CD4-positive, alpha-beta T cell treated with Interleukin-4 for 1 hour (primary cell): ENCODE measurements at places on chromosomes 2 and 18.

DNA sequence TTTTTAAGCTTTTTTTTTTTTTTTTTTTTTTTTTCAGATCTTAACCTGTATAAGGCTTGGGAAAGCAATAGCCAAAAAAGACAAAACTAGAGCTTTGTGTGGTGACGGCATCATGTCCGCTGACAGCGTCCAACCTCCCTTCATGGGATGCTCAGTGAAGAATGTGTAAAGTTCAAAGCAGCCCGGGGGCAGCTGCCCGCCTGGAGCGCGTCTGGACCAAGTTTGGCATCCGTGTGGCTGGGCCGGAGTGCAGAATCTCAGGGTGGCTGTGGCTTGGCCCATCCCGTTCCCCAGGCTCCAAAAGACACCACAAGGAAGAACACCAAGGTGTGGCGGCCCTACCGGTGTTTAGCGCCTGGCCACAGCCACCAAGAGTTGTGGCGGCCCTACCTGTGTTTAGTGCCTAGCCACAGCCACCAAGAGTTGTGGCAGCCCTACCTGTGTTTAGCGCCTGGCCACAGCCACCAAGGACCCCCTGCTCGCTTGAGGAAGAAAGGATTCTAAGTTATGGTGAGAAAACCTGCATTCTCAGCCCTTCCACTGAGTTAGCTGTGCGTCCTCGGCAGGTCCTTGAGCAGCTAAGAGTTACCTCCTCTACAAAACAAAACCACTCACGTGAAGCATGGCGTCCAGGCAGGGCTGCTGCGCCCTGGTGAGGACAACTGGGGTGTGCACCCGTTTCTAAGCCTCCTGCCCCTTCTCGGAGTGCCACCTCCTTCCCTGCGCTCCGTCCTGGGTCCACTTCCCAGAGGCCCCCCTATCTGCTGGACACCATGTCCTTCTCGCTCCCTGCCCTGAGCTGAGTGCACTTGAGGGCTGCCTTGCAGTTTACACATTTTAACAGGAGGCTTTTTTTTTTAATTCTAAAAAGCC lies 103.6 kb upstream of the SALL3 start:
- no peak for DNase-seq

GRCh38 chr2:54455131-54455562 lies 980 bp upstream of the SPTBN1 start:
- DNase-seq, result no peak

- DNase-seq, result no peak
Measured at GRCh38 chr2:119068154-119068725, 90.3 kb downstream of the C1QL2 start.

DNA sequence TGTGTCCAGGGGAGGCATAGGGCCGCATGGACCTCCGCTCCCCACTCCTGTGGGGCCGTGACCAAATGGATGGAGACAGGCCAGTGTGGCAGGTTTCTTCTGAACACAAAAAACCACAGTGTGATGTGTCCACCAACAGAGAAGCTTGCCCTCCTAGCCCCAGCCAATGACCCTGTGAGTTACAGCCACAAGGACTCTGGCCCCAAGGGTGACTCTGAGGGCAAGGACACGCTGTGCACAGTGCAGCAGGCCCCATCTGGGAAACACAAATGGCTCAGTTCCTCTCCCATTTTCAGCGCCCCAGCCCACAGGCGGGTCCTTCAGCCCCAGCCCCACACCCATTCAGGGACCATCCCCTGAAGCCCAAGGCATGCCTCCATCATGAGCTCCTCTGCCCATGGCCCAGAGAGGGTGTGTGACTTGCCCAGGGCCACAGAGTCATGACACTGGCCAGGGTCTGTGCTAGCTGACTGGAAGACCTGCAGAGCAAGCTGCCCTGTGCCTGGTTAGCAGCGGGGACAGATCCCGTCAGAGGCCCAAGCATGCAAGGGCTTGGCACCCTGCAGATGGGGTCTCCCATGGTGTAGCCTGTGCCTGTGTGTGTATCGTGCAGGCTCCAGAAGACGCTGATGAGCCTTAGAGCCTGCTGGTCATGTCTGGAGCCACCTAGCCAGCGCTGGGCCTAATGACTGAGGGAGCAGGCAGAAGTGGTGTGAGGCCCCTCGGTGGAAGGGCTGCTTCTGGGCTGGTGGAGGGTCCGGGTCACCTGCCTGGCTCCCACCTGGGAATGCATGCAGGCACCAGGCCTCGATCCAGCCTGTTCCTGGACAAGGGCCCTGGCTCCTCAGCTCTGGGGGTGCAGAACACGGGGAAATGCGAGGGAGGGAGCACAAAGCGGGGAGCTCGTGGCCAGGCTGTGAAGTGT lies 47.7 kb downstream of the HS6ST1 start:
- DNase-seq, result no peak

DNA sequence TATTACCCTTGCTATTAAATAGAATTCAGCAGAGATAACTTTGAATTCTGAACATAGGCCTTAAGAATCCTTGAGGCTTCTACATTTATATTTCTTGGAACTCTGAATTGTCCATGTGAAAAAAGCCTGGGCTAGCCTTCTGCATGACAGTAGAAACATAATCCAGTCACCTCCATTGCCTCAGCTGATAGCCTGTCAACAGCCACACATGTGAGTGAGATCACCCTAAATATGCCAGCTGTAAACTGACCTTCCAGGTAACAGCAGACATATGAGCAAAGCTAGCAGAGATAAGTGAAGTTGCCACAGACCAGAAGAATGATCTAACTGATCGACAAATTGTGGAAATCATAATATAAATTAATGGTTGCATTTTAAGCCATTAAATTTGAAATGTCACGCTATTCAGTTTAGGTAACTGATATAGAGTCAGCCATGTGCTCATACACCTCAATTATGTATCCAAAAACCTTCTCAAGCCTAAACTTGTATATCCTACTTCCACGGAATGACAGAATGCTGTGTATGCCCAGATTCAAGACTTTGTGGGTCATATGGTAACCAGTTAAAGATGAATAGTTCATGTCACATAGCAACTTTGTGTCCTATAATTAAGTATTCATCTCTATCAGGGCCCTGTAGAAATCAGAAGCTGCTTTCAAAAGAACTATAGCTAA lies 48.1 kb upstream of the SETBP1 start:
- no peak for DNase-seq

- no peak for DNase-seq
Measured at GRCh38 chr2:120246546-120247300, 5.9 kb upstream of the RALB start.

GRCh38 chr2:182860858-182861257 lies 5.6 kb downstream of the FRZB start:
- no peak for DNase-seq

DNA sequence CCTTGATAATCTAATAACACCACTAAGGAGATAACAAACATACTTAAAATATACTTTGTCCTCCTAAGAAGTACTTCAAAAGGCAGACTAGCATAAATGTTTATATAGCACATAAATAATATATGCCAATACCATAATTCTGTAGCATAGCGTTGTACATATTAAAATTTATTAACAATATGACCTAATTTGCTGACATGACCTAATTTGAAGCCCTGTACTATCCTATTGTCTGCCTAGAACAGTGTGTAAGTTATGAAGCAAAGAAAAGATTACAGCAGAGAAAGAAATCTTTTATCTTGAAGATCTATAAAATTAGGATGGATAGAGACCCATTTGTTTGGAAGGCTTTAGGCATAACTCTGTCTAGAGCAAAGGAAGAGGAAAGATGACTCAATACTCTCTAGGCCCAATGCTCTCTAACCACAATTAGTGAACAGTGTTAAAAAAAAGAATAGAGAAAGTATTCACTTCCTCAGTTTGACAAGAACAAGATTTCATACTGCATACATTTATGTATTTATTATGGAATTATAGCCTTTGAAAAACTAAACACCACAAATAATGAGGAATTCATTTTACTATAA lies 231.3 kb downstream of the ZRANB3 start:
- DNase-seq, result no peak

- DNase-seq, result no peak
Measured at GRCh38 chr2:230998882-230999281, 3.0 kb downstream of the SPATA3 start.

- no peak for DNase-seq
Measured at GRCh38 chr2:201466050-201466675, 14.6 kb downstream of the STRADB start.

DNA sequence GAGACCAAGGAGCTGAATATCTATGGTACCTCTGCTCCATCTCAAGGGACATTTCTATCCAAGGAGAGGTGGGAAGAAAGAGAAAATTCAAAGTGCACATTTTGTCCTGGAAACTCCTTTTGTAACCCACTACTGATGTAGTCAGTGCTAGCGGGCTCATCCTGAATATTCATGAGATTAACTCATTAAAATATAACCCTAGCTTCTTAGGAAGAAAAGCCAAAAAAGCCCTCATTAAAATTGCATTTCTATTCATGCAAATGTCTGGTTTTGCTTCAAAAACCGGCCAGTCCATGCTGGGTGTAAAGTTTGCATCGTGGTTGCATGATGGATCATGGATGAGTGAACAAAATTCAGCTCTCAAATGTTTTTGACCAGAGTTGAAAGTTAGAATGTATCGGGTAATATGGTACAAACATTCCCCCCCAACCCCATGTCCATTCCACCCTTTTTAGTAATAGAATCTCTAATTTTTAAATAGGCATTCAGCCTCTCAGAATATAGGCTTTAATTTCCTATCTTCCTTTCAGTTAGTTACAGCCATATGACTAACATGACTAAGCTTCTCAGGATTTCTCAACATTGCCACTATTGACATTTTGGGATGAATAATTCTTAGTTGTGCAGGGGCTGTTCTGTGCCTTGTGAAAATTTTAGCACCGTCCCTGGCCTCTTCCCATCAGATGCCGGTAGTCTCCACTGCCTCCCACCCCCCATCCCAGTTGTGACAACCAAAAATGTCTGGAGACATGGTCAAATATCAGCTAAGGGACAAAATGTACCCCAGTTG lies 104.2 kb upstream of the RND3 start:
- no peak for DNase-seq

DNA sequence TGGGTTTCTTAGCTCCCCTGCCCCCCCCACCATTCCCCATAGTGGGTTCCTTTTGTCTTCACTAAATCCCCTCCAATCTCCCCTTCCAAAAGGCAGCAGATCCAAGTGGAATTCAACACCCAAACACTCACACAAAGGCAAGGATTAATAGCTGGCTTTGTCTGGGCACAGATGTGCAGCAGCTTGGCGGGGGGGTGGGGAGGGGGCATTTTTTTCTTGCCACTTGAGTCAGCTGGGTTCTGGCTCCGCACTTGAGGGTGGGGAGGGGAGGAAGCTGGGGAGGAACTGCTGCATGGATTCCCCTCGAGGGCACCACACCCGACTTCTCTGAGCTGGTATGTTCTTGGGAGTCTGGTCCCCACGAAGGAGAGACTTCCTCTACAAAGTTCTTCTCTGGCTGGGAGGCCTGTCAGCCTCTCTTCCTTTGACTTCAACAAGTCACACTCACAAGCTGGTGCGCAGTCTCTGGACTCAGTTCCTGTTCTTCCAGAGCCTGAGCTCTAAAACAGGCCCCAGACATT lies 36.0 kb downstream of the SERTAD2 start:
- no peak for DNase-seq

DNA sequence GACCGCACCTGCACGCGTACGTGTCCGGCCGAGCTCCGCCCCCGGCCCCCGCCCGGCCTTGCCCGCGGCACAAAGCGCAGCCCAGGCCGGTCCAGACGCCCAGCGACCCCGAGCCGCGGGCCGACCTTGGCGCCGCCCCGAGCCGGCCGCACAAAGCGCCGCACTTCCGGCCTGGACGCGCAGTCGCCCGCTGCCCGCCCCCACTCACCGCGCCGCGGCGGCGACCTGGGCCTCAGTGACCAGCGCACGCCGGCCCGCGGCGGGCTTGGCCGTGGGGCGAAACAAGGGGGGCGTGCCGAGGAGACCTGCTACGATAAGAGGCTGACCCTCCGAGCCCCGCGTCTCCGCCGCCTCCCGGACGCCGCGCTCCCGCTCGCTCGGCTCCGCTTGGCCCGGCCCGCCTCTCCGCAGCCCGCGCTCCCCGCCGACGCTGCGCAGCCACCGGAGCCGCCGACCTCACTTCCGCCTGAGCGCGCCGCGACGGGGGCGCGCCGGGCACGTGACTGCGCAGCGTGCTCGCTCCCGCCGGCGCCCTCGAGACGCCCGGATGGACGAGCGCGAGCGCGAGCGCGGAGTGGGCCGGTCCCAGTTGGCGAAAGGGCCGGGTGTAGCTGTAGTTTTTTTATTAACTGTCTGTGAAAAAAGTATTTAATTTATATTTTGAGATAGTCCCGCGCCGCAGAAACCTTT lies at the start of gene FAM168B:
Gene FAM168B, minus strand, starts transcription at position 455 of the 690 bp plus-strand sequence. CDS start 10,814 bp downstream, outside the sequence.
- DNase-seq, result peak; percentile 89

- no peak for DNase-seq
Measured at GRCh38 chr2:11710210-11710609, 36.2 kb upstream of the LPIN1 start.

- DNase-seq, result no peak
Measured at GRCh38 chr2:74328573-74328972, 14.6 kb downstream of the SLC4A5 start.

- DNase-seq, result no peak
Measured at GRCh38 chr2:45840481-45840880, 189.0 kb downstream of the PRKCE start.

GRCh38 chr18:73099759-73100158 lies 232.0 kb upstream of the NETO1 start:
- no peak for DNase-seq

DNA sequence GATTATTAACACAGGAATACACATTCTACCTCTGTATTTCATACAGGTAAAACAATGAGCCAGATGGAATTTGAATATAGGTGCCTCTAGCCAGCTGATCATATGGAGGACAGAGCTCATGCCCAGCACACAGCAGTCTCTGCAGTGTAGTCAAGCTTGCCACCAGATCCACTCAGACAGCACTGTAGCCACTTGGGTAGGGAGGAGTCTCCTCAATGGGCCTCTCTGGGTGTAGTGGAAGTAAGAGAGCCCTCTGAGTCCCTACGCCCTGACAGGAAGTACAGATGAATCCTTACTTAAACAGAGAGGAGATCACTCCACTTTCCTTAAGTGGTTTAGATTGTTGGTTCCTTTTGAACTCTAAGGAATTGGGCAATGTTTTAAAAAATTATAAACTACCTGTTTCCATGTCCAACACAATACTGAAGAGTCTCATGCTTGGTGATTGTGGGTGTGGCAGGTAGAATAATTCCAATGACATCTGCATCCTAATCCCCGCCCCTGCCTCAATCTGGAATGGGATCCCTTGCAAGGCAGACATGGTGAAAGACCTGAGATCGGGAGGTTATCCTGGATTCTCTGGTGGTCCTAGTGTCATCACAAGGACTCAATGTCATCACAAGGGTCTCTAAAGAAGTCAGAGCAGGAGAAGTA lies 23.0 kb upstream of the TMEM200C start:
- DNase-seq, result no peak

DNA sequence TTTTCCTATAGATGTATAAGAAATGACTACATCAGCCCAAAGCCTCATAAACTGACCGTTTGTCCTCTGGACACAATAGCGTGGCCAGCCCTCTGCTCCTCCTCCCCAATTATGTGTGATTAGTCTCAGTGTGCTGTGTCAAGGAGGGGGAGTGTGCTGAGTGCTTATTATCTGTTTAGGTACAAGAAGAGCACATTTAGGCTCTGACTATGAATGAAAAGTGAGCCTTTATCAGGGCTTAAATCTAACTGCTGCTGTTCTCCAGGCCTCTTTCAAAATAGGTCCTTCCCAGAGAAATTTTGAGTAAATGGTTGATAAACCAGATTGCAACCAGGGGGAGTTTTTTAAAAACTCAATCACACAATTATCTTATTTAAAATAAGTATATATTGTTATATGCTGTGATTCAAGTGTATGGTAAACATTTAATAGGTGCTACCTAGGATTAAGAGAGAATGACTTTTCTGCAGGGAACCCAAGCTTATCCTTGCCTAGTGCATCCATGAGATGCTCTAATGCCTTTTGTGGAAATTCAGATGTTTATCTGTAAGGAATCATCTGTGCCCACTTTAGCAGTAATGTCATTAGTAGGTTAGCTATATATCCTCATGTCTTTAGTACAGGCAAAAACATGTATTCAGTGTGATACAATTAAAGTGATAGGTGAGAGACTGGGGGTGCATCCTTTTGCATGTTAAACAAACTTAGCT lies 168.7 kb upstream of the SIX3 start:
- DNase-seq, result no peak
